SHP77 treated with DMSO at 0.1 percent for 48 hours (cell line): ENCODE measurements at places on chromosomes 1 and 21.
A peak's percentile ranks its signal among the peaks of the same experiment; 100 is the strongest.

DNA sequence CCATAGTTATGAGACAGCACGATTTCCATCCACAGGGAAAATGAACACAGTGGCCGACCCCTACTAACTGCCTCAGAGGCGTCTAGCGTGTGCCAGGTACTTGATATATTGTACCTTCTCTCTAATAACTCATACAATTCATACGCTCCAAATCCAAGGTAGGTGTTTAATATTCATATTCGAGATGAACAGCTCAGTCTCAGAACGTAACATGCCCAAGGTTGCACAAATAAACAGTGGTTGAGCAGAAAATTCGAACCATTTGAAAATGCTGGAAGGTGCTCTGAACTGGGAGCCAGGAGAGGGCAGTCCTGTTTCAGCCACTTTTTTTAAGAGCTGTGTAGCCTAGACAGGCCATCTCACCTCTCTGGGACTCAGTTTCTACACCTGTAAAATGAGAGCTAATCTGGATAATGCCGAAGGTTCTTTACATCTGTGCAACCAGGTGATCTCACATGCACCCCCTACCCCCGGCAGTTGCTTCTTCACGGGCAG, 7.9 kb downstream of the SLC45A3 start:
- no peak for DNase-seq

GRCh38 chr1:36728051-36728450, 245.3 kb upstream of the CSF3R start:
- DNase-seq = no peak

- no peak for DNase-seq
Measured at GRCh38 chr1:213530611-213531320, 457.0 kb upstream of the PROX1 start.

- no peak for DNase-seq
Measured at GRCh38 chr1:2283991-2284895, 56.1 kb downstream of the SKI start.

DNA sequence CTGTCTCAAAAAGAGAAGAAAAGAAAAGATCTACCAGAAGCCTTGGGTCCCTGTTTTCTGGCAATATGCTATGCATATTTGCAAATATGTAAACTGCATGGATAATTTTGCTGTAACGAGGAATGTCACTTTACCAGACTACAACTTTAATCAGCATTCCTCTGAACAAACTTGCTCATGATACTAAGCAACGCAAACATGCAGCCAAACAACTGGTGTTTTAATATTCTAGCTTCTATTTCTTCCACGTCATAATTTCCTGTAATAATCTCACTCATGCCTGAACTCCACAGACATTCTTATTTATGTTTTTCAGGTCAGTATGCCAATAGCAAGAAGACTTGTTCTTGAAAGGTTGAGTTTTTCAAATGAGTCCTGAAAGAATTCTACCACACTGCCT, 114.1 kb downstream of the SIM2 start:
- DNase-seq = no peak

GRCh38 chr21:45414396-45415187, 9.6 kb downstream of the COL18A1 start:
- no peak for DNase-seq

- DNase-seq = no peak
Measured at GRCh38 chr1:26553942-26554682, 24.6 kb downstream of the RPS6KA1 start.

GRCh38 chr1:81509594-81509993, 291.1 kb upstream of the ADGRL2 start:
- DNase-seq = no peak

DNA sequence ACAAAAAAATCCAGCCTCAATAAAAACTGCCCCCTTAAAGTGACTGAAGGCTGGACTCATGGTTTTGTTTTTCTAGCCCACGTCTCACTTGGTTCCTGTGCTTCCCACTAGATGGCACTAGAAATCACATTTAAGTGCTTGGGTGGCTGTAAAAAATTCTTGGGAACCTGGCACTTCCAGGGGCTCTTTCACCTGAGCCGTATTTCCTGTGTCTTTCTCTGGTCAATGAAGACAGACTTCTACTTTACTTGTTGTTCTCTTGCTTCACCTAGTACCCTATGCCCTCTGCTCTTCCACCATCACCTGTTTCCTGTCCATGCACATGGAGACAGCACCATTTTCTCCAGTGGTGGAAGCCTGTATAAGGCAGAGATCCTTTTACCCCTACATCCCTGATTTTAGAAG, 20.0 kb downstream of the METTL13 start:
- peak; percentile 41 for DNase-seq

DNA sequence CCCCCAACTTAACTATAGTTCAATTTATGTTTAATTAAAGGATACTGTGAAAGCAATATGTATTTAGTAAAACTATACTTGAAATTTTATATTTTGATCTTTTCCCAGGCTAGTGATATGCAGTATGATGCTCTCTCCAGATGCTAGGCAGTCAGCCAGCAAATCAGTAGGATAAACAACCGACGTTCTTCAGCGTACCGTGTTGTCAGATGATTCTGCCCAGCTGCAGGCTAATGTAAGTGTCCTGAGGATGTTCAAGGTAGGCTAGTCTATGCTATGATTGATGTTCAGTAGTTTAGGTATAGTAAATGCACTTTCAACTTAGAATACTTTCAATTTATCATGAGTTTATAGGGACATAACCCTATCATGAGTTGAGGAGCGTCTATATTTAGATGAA, 762.6 kb downstream of the MRPL39 start:
- DNase-seq = no peak

DNA sequence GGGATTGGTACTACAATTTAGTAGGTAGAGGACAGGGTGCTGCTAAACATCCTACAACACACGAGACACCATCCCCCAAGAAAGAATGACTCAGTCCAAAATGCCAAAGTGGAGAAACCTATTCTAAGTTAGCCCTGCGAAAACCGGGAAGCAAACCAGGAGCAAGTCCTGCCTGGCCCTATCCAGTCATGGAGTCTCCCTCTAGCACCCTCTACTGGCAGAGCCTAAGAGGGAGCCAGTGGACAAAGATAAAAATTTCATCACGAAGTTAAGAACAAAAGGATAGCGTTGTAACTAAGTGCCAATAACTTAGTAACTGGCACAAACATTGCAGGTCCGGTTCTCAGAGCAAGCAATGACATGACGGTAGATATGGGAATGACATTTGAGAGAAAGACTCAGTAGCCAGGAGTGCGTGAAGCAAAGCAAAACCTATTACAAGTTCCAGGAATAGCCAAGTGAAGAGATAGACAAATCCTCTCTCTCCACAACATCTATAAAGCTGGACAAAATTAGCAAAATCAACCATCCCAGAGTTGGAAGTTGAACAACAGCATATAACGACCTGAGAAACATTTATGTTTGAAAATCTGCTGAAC, 383.5 kb downstream of the OMA1 start:
- no peak for DNase-seq

GRCh38 chr21:16330082-16330907, 600.5 kb downstream of the USP25 start:
- DNase-seq = no peak

DNA sequence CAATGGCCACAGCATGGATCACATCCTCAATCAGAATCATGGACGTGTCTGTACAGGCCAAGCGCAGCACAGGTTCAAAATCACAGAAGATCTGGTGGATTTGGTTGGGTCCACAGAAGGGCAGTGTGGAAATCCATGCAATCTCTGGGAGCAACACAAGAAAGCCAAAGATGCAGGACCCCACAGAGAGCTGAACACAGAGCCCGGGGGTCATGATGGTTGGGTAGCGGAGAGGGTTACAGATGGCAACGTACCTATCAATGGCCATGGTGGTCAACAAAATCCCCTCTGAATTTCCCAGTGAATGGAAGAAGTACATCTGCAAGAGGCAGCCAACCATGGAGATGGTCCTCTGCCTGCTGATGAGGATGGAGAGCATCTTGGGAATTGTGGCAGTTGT, 3.9 kb upstream of the OR6K3 start:
- no peak for DNase-seq

DNA sequence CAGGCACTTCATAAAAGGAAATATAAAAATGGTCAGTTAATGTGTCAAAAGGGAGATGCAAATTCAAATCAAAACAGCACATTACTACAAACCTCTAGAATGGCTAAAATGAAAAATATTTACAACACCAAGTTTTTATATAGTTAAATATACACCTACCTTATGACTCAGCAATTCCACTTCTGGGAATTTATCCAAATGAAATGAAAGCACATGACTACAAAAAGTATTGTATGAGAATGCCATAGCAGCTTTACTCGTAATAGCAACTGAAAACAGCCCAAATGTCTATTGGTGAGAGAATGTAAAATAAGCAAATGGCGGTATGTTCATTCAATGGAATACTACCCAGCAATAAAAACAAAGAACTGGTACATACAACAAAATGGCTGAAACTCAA, 175.8 kb upstream of the SPAG17 start:
- no peak for DNase-seq

- DNase-seq = no peak
Measured at GRCh38 chr1:46697053-46697452, 21.9 kb downstream of the EFCAB14 start.

- no peak for DNase-seq
Measured at GRCh38 chr1:74463333-74463988, 49.0 kb downstream of the LRRC53 start.

DNA sequence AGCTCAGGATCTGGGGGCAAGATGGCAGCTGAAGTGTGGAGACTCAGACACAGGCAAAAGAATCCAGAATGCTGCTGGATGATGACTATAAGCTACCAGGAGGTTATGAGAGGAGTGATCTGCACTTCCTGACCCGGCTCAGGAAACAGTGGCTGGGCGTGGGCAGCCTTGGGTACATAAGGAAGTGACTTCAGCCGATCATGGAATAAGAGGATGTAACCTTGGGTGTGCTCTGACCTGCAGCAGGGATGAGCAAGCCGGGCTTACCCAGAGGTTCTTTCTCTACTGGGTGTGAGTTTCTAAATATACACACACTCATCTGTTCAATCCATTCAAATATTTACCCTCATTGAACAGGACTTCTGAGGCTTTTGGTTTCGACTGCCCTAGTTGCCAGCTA, 62.7 kb downstream of the CD34 start:
- DNase-seq = peak; percentile 2

- DNase-seq = no peak
Measured at GRCh38 chr1:40153073-40153770, 8.0 kb upstream of the RLF start.

DNA sequence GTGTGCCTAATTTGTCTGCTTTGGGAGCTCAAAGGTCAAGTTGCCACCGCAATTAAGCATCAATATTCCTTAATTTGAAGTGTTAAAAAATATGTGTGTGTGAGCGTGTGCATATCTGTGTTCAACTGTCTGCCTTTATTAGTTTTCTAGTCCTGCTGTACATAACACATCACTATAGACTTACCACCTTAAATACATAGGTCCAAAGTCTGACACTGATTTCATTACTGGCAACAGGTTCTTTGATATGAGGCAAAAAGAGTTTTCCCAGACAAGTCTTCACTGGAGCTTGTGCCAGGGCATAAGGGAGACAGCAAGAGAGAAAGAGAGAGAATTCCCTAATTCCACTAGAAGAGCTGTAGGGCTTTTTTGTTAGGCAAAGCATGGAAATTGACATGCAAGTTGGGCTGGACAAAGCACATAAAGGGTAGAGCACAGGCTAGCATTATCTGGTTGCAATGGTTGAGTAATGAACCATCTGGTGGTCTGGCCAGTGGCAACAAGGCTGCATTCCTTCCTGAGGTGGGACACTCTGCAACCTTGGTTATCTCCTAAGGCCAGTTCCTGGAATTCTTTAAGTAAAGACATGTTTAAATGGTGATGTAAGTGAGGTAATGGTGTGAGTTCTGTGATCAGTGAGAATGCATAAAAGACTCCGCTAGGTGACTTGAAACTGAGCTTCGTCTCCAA, 457.2 kb upstream of the ADAMTS5 start:
- DNase-seq = no peak

DNA sequence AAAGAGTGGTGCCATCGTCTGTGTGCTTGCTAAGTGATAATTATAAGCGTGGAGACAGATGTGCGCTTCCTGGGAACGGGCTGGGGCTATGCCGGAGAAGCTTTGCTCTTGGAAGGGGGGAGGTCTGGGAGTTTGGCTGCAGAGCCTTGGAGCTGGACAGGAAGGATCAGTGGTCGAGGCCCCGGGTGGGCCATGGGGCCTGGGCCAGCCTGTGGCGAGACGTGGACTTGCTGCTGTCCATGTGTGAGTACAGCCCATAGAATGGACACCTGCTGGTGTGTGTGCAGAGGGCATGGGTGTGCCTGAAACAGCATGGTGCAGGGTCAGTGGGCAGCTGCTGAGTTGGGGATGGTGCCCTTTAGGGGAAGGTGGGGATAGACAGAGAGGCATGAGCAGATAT, 121.3 kb downstream of the PCBP3 start:
- no peak for DNase-seq

- no peak for DNase-seq
Measured at GRCh38 chr21:36038701-36039497, 21.4 kb downstream of the SETD4 start.

GRCh38 chr1:213817156-213817555, 170.6 kb upstream of the PROX1 start:
- no peak for DNase-seq

- DNase-seq = no peak
Measured at GRCh38 chr1:119132179-119132578, 8.3 kb downstream of the WARS2 start.

GRCh38 chr21:43209575-43210453, 41.0 kb downstream of the CRYAA start:
- no peak for DNase-seq

DNA sequence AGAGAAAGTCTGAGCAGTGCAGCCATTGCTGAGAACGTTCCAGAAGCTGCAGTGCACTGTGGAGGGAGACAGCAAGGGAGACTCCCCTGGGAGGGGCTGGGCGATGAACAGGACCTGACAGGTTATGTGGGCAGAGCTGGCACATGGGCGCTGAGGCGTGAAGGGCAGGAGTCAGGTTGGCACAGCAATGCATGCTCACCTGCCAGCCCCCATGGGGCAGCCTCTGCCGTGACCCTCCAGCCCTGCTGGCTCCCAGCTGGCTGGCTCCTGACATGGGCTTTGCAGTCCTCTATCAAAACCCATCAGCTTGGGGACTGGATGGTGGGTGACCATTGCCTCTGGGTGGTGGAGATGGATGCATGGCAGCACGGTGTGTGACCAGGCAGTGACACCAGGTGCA, 300.3 kb downstream of the CAMTA1 start:
- DNase-seq = no peak

DNA sequence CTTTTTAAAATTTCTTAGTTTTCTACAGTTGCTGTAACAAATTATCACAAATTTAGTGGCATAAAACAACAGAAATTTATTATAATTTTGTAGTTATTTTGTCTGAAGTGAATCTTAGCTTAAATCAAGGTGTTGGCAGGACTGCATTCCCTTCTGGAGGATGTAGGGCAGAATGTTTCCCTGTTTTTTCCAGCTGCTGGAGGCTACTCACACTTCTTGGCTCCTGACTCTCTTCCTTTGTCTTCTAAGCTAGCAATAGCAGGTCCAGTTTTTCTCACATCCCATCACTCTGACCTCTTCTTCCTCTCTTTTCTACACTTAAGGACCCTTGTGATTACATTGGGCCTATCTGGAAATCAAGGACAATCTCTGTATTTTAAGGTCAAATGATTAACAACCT, 84.1 kb downstream of the PKN2 start:
- DNase-seq = no peak
